ENCODE measurements at places on chromosomes 12 and 14. TPM values are rescaled to one million over a fixed set of nuclear protein-coding genes. Genes with fewer than 3 reads are reported as not detected.

The SYNE2 gene
- 9.9 TPM for total RNA-seq

The IAPP gene
- total RNA-seq: not detected

The TAS2R46 gene
- not detected for total RNA-seq

The TSPAN19 gene
- not detected for total RNA-seq

The TROAP gene
- 82.7 TPM for total RNA-seq

The TSPAN8 gene
- total RNA-seq: not detected

The ENTPD5 gene
- 7.1 TPM for total RNA-seq

The CLEC2A gene
- total RNA-seq: not detected

The ITGB7 gene
- total RNA-seq: 0.31 TPM

The PLEKHG7 gene
- not detected for total RNA-seq

The KITLG gene
- 12.3 TPM for total RNA-seq

The TAS2R20 gene
- not detected for total RNA-seq

The PROX2 gene
- not detected for total RNA-seq

The MARS1 gene
- 134 TPM for total RNA-seq

The SOX5 gene
- not detected for total RNA-seq

The FAR2 gene
- total RNA-seq: not detected

The ZBTB25 gene
- total RNA-seq: 7.2 TPM

The TBK1 gene
- total RNA-seq: 26.4 TPM

The FAM186B gene
- total RNA-seq: 0.08 TPM

The LGR5 gene
- not detected for total RNA-seq

The ADAM20 gene
- total RNA-seq: not detected

The ERGIC2 gene
- 70.7 TPM for total RNA-seq

The OR10G3 gene
- total RNA-seq: not detected

The MYBPC1 gene
- total RNA-seq: not detected

The ERP27 gene
- total RNA-seq: not detected

The TRIM9 gene
- total RNA-seq: 10.1 TPM

The SOCS4 gene
- total RNA-seq: 13.1 TPM

The ACRBP gene
- 0.21 TPM for total RNA-seq

The OASL gene
- 3.5 TPM for total RNA-seq

The TAS2R7 gene
- not detected for total RNA-seq

The MTHFD1 gene
- 122 TPM for total RNA-seq

The SYNDIG1L gene
- total RNA-seq: not detected

The CLEC4C gene
- total RNA-seq: not detected

Data from A549 treated with DMSO at 1 μM for 4 hours (cell line).